ENCODE measurements at places on chromosomes 2 and 18.

GRCh38 chr2:63792530-63792929 is 49.2 kb upstream of the UGP2 start:
- DNase-seq = no peak

DNA sequence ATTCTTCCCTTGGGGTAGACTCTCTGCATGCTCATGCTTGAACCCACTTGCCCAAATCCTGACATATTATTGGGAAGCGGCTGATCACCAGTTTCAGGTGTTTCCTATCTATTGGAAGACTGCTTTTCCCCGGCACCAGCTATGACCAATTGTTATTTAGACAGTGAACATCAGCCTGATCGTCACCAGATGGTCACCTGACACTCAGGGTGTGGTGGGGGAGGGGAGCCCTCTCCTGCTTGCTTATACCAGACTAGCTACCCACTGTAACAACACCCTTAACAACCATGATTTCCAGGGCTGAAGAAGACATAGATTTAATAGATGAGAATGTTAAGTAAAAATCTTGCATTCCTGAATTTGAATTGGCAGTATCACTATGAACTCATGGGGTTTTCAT is 44.3 kb downstream of the RBM43 start:
- DNase-seq = no peak

DNA sequence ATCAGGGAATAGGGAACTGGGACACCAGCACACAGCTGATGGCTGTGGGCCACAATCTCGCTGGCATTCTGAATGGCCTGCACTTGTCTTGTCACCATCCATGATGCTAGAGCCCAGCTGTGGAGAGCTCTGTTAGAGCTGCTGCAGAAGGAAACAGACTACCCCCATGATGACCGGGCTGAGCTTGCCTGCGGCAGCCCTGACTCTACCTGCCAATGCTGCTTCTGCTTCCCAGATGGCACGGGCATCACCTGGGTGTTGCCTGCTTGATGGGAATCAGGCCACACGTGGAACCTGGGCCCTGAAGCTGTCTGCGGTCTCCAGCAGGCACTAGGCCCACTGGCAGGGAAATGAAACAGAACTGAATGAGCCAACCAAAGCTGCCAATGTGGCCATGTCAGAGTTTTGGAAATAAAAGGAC is 11.2 kb upstream of the DAW1 start:
- DNase-seq = no peak

GRCh38 chr2:53724536-53724935 is 43.1 kb upstream of the CHAC2 start:
- no peak for DNase-seq

GRCh38 chr2:237066396-237066795 is 19.3 kb upstream of the COPS8 start:
- no peak for DNase-seq

DNA sequence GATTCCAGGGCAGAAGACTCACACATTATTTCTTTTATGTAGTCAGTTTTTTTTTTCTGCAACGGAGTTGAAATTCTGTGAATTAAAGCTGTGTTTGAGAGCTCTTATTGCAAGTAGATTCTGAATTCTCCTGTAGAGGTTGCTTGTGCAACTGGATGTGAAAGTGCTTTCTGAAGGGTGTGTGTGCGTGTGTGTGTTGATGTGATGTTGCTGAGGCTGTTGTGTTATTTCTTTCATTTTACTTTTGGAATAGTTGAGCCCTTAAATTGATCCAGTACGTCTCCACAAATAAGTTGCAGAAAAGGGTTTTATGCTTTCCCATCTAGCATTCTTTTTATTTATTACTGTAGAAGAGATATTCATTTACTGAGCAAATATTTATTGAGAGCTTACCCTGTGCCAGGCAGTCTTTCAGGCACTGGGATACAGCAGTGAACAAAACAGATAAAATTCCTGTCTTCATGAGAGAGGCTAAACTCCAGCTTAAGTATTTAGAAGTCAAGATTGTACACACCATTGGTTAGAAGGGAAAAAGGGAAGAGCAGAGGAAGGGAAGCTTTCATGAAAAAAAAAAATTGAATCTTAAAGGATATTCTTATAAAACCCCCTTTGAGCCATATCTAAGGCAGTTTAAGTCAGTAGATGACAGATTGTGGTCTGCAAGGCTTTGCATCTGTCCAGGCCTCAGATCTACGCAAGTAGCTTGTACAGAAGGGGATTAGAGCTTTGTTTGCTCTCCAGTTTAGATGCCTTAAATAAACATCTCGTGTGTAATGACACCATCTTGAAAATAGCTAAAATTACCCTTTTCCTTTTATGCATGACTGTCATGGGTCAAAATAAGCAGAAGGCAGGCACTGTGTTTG is 58.2 kb downstream of the MYO1B start:
- DNase-seq = peak; percentile 19

- no peak for DNase-seq
Measured at GRCh38 chr2:30259827-30260679, 28.7 kb downstream of the LBH start.

DNA sequence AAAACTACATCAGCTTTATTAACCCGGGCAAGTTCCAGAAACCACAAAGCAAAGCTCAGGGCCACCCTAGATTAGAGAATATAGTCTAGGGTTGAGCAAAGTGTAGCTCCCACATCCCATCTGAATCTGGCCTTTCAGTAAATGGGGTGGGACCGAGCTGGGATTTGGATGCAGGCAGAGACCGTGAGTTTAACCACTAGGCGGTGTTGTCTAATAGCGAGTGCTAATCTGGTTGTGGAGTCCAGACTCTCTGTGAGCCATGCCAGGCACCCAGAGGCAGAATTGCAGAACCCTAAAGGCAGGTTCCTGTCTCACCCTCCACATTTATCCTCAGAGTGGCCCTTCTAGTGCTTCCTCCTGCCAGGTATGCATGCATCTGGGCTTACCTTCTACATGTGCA is 435.9 kb downstream of the TSN start:
- DNase-seq = peak; percentile 19

Measured in NCI-H510A (cell line).